Central memory CD8-positive, alpha-beta T cell (primary cell): ENCODE measurements at places on chromosomes 3 and 15.
A peak's percentile ranks its signal among the peaks of the same experiment; 100 is the strongest.

DNA sequence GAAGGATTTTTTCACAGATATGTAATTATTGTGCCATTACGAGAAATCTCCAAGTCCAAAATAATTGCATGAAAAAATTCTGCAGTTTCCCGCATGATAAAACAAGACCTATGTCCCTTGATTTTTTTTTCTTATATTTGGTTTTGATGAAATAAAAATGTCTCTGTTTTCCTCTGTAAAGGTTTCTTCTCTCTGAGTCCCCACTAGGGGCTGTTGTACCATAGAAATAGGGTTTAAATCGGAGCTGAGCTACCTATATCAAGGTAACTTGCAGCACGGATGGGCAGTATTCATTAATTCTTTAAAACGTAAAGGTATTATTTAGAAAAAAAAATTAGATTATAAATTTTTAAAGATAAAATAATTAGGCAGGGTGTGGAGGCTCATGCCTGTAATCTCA, 66.6 kb upstream of the IGF1R start:
- no peak for DNase-seq

DNA sequence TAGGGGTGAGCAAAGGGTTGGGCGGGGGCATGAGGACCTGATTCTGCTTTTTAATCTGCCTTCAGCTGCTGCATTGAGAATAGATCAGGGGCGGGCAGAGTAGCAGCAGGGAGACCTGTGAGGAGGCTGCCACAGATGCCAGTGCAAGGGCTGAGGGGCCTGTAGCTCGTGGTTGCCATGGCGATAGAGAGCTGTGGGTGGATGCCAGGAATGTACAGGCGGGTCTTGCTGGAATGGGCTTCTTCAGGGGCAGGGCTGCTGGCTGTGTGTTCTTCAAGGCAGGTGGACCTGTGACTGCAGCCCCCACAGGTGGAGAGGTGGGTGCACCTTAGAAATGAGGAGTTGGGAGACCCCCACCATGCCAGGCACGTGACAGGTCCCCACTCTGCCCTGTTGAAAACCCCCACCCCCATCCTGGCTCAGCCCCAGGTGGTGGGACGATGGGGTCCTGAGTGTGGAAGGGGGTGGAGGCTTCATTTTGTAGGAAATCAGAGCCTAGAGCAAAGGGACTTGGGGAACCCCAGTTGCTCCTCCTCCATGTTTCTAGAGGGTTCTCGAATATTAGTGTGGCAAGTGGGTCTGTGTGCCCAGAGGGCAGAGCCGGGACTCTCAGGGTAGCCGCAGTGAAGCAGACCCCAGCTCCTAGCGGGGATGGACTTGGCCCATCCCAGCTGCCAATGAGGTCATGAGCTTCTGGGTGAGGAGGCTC, 38.3 kb downstream of the SLC6A6 start:
- DNase-seq = no peak

DNA sequence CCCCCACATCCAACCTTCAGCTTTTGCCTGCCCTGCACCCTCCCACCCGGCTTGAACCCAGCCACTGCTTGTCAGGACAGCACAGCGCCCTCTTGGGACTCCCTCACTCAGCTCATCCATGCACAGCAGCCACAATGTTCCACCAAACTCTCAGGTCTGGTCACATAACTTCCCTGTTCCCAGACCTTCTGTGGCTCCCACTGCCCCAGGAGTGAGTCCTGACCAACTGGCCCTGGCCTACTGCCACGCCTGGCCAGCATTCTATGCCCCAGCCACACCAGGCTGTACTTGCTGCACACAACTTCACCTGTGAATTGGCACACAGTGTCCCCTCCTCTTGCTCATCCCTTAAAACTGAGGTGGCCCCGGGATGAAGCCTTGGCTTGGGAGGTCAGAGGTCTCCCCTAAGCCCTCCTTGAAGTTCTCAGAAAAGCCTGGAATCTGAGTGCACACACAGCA, 21.0 kb downstream of the PLXNB1 start:
- DNase-seq = no peak

DNA sequence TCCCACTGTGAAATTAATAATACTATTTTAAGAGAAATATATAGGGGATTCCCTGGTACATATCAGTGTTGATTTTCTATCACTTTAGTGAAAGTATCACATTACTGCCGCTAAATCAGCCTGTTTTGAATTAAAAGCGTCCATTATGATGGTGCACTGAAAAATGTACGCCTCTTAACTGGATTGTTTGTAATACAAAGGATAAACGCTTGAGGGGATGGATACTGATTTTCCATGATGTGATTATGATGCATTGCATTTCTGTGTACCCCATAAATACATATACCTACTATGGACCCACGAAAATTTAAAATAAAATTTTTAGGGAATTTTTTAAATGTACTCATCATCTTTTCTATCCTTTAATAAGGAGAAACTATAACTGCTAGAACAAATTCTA, 478.6 kb downstream of the MAGI1 start:
- DNase-seq = no peak

DNA sequence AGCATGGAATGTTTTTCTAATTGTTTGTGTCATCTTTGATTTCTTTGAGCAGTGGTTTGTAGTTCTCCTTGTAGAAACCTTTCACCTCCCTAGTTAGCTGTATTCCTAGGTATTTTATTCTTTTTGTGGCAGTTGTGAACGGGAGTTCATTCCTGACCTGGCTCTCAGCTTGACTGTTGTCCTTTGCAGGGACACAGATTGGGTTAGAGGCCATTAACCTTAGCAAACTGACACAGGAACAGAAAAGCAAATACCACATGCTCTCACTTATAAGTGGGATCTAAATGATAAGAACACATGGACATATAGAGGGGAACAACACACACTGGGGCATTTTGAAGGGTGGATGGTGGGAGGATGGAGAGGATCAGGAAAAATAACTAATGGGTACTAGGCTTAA, 52.2 kb upstream of the RORA start:
- DNase-seq = no peak

DNA sequence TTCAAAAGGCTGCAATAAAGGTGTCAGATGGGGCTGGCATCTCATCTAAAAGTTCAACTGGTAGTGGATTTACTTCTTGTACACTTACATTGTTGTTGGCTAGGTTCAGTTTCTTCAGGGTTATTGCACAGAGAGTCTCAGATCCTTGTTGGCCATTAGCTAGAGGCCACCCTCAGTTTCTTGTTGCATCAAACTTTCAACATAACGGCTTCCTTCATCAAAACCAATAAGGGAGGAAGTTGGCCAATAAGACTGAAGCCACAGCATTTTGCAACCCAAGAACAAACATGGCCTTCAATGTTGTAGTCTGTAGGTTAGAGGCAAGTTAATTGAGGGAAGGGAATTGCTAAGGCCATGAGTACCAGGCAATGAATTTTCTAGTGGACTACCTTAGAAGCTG, 218.0 kb downstream of the ZBBX start:
- DNase-seq = no peak

- DNase-seq = no peak
Observed at GRCh38 chr15:90338532-90338931, 13.6 kb upstream of the ZNF774 start.

GRCh38 chr3:65714134-65714533, 324.6 kb downstream of the MAGI1 start:
- DNase-seq = no peak

DNA sequence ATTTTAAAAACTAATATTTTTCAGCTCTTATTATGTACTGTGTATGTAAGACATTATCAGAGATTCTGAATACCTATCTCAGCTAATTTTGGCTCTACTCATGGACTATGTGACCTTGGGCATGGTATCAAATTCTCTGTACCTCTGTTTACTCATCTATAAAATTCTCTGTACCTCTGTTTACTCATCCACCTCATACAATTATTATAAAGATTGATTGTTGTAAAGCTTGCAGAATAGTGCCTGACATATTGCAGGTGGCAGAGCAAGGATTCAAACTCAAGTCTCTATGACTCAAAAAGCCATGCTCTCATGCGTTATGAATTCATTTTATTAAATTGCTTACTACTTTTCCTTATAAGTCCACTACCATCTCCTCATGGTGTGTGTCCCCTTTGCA, 151.9 kb upstream of the ARL6 start:
- DNase-seq = no peak

DNA sequence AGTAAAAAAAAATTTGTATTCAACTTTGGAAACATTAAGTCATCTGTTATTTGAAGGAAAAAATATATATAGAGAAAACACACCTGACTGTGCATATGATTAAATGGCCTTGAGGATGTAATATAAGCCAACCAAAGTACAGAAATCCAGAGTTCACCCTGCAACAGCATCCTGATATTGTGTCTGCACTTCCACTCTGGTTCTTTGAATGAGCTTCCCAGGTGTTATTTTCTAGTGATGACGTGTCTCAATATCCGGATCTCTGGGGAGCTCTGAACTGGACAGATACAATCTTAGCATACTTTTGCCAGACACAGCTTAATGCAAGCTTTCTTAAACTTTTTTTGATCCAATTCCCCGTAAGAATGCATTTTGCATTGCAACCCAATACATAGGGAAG, 19.5 kb upstream of the PIK3CB start:
- no peak for DNase-seq

GRCh38 chr3:152376351-152377183, 107.8 kb downstream of the MBNL1 start:
- no peak for DNase-seq

- DNase-seq = no peak
Observed at GRCh38 chr3:160331127-160331937, 67.7 kb downstream of the IFT80 start.

DNA sequence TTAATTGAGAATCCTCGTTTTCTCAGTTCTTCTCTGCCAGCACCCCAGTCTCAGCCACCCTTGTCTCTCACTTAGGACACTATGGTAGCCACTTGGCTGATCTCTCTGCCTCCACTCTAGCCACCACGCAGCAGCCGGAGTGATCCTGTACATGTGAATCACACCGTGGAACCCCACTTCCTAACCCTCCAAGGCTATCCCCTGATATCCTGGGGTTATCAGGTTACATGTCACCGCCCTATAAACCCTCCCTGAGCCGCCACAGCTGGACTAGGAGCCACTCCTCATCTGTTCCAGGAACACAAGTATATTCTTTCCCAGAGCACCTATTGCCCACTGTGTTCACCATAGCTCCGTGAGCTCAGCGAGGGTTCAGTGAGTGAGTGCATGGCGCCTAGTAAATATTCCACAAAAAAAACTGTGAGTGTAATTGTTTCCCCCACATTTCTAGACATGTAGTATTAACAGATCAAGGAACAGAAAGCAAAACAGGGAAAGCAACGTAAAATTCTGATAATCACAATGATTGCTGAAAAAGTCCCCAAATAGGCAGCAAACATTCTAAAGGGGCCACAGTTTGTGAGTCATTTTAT, 661 bp upstream of the PARP14 start:
- no peak for DNase-seq

GRCh38 chr15:37792351-37792750, 142.1 kb upstream of the TMCO5A start:
- DNase-seq = no peak

GRCh38 chr3:31161889-31162288, 267.4 kb upstream of the GADL1 start:
- no peak for DNase-seq

GRCh38 chr3:177597311-177598096, 400.2 kb upstream of the TBL1XR1 start:
- peak; percentile 32 for DNase-seq

DNA sequence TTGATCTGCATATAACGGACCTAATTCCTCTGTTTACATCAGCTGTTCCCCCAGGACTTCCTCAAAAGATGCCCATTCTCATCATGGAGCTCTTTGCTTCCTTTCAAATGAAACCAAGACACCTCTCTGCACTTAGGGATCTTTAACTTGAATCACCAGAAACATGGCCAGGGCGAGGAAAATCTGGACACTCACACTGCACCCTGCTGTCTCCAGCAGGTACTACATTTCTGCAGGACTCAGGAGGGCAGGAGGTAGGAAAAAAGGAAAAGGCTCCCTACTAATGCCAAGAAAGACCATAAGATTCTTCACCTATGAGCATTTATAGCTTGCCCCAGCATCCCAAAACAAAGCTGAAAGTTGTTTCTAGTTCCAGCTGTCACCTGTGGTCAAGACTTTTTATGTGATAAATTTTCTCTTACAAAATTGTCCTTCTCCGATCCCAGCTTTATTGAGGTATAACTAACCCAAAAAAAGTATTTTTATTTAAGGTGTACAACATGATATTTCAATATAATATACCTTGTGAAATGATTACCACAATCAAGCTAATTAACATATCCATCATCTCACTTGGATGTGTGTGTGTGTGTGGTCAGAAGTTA, 87.3 kb upstream of the C15orf61 start:
- DNase-seq = no peak

- DNase-seq = no peak
Observed at GRCh38 chr3:29415482-29416223, 134.8 kb downstream of the RBMS3 start.

GRCh38 chr15:49492830-49493229, 69.8 kb downstream of the FGF7 start:
- no peak for DNase-seq

DNA sequence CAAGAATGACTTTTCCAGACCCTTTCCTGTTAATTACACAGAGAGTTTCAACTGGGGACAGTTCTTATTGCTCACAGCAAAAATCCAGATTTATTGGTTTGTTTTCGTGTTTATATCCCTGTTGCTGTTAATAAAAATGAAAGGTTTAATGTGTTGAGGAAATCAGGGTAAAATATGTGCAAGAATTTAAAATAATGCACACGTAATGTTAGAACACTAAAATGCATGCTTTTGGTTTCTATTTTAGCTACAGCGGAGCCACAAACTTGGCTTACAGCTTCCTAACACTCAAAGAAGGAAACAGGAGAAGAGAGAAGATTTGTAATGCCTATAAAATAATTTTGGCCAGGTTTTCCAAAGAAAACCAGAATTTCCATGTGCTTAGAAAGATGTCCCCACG, 62.7 kb downstream of the CASR start:
- DNase-seq = no peak

DNA sequence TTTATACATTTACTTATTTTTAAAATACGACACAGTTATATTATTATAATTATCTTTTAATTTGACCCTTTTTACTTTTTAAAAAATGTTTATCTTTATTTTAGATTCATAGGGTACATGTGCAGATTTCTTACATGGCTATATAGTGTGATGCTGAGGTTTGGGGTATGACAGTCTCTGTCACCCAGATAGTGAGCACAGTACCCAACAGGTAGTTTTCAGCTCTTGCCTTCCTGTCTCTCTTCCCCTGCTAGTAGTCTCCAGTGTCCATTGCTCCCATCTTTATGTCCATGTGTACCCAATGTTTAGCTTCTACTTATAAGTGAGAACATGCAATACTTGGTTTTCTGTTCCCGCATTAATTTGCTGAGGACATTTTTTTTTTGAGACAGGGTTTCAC, 21.8 kb upstream of the KCNMB2 start:
- no peak for DNase-seq

GRCh38 chr15:41304149-41304770, 28.1 kb downstream of the OIP5 start:
- no peak for DNase-seq
